Renal cortex interstitium (tissue), 15 donors: ENCODE measurements at places on chromosomes 6 and 20. TPM values are rescaled to one million over a fixed set of nuclear protein-coding genes. Genes with fewer than 3 reads are reported as not detected.

The HEY2 gene
- polyA plus RNA-seq = 7.3 TPM

- DNase-seq = no peak
Measured at GRCh38 chr6:149247385-149247763, 70.1 kb upstream of the TAB2 start.

DNA sequence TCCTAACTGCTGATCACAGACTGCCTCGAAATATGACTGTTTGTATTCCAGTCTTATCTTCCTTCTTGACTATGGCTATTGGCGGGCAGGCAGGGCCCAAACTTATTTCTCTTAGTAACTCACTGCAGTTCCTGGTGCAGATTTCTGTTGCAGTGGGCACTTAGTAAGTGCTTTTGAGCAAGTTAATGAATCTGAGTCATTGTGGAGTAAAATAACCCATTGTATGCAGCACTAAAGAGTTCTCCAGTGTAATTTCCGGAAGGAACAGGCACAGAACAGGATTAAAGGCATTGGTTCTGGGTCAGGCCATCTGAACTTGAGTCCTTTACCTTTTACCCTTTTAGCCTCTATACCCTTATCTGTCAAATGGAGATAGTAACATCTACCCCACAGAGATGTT is 23.6 kb downstream of the SLC35F1 start:
- no peak for DNase-seq

The SALL4 gene
- 6.8 TPM for polyA plus RNA-seq

DNA sequence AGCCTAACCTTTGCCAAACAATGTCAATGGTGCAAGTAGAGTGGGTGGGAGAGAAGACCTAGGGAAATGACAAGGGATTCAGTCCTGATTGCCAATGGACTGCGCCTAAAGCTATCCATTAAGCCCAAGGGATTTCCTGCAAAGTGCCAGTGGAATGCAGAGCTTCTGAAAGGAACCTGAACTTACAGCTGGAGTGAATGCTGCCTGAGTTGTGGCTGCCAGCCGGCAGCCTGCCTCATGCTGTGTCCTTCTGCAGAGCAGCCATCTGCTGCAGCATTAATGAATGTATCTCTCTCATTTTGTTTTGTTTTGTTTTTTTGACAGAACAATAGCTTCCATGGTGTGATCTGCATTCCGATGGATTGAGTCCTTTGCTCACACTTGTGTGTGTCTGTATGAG is 44.7 kb downstream of the SLC35F1 start:
- no peak for DNase-seq

The IRF4 gene
- 0.24 TPM for polyA plus RNA-seq

GRCh38 chr20:58751979-58752378 is 59.4 kb downstream of the NPEPL1 start:
- no peak for DNase-seq

- DNase-seq = no peak
Measured at GRCh38 chr6:169212436-169212835, 41.2 kb downstream of the THBS2 start.

The SF3B5 gene
- 119 TPM for polyA plus RNA-seq

- DNase-seq = no peak
Measured at GRCh38 chr6:1605004-1605892, 4.5 kb upstream of the FOXC1 start.

GRCh38 chr20:62208061-62208794 is 11.8 kb downstream of the HRH3 start:
- no peak for DNase-seq

DNA sequence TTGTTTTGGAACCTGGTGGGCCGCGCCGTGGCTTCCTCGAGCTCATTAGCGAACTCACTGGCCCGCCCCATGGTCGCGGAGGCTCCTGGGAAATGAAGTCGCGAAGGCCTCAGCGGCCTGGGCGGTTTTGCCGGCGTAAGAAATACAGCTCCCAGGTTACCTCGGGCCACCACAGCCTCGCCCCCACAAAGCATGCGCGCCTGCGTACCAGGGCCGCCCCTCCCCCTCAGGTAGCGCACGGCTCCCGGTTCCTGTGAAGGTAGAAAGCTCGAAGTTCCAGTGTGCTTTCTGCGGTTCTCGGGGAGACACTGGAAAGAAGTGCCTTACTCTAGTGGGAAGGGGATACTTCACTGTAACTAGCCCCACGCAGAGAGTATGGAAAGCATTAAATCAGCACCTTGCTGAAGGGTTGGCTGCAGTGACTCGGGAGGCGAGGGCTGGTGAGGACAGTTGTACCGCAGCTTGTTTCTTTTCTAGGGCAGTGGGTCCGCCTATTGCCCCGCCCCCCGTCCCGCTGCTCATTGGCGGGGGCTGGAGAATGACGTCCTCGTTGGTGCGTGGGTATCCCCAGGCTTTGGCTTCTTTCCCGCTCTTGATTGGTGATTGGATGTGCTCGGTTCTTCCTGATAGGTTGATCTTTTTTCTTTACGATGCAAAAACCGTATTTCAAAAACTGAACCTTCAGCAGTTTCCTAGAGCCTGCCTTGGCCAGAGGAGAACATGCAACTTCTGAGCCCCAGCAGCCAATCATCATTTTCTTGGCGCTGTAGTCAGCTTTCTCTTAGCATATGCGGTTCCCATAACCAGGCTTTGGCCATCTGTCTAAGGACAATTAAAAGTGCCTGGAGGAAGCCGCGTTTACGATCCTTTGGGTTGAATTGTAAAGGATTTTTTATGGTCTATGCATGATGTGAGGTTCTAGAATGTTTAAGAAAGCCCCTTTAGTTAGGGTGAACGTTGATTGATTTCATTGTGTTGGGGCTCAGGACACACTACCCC is at the start of gene CDK19:
CDK19 (minus strand) TSS at position 59 of the 999 bp plus-strand sequence. CDS start 333 bp downstream, outside the sequence.
- DNase-seq = peak; percentile 98

DNA sequence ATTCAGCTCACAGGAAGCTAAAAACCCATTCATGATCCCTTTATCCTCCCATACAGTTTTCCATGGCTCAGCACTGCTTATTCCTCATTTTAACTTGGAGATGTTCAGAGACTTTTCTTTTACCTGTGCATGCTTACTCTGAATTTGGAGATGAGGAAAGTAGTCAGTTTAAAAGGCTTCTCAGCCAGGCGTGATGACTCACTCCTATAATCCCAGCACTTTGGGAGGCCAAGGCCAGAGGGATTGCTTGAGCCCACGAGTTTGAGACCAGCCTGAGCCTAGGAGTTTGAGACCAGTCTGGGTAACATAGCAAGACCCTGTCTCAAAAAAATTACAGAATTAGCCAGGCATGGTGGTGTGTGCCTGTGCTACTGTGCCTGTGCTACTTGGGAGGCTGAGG is 30.3 kb upstream of the TMEM217 start:
- DNase-seq = no peak

The ESF1 gene
- 26.3 TPM for polyA plus RNA-seq

The C6orf141 gene
- polyA plus RNA-seq = 0.29 TPM

- DNase-seq = no peak
Measured at GRCh38 chr6:3261921-3262320, 3.2 kb downstream of the PSMG4 start.

The HLA-DPA1 gene
- polyA plus RNA-seq = 32.9 TPM

GRCh38 chr20:45392733-45393132 is 14.6 kb upstream of the TP53TG5 start:
- DNase-seq = no peak

GRCh38 chr6:43172104-43173007 is 1.3 kb downstream of the SRF start:
- no peak for DNase-seq

DNA sequence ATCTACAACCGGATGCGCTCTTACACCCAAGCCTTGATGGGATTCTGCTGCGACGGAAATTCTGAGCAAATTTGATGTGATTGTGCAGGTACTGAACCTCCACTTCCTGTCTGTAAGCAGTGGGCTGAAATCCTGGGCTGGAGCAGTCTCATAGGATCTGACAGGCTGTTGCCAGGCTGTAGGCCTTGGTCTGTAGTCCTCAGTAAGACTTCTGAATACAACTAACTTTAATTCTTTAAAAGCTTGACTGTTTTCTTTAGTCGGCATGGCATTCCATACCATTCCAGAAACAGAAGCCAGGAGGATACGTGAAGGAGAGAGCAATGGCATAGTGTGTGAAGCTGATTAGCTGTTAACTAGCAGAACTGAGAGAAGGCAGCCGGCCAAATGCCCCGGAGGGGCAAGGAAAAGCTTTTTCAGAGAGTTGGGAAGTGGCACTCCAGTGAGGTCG is 68.3 kb downstream of the ADTRP start:
- DNase-seq = no peak

The REV3L gene
- polyA plus RNA-seq = 40.8 TPM

The BACH2 gene
- 12.9 TPM for polyA plus RNA-seq

DNA sequence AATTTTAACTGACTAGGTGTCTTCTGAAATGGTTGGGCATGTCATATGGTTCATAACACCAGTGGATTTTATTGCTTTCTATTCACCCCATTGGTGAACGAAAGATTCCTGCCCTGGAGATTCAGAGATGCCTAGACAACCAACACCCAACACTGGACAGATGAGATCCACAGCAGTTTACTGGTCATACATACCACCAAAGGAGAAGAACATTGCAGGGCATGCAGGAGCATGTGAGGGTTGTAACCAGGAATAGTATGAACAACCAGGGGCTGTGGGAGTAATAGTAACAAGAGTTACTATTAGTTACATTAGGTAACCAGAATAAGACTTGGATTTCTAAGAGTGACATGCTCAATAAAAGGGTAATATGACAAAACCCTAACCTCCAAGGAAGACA is 77.8 kb upstream of the FABP7 start:
- DNase-seq = no peak
